Stimulated activated CD4-positive, alpha-beta T cell treated with anti-CD3 and anti-CD28 coated beads, Interleukin-15, amount 100 ng/mL, for 1 hour (primary cell): ENCODE measurements at places on chromosomes 7 and 10.

DNA sequence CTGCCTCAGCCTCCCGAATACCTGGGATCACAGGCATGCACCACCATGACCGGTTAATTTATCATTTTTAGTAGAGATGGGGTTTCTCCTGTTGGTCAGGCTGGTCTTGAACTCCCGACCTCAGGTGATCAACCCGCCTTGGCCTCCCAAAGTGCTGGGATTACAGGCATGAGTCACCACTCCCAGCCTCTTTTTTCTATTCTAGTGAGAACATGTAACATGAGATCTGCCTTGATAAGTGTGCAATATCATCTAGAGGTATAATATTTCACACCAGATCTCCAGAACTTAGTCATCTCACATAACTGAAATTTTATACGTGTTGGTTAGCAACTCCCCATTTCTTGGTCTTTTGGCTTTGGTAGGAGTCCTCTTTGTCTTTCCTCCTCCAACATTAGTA is 656.9 kb downstream of the CNTNAP2 start:
- DNase-seq, result no peak

DNA sequence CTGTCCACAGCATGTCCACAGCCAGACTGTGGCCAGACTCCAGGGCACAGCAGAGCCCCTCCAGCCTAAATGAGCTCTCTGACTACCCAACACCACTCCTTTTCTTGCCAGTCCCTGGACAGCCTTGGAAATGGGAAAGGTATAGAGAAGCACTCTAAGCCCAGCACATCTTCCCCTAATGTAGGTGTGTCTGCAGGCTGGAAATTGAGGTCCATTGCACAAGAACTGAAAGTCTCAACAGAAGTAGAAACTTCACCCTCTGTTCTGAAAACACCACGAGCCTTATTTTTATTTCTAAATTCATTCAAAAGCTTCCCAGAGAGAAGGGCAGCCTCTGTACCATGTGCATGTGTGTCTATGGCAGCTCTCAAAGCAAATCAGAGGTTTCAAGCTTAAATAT is 3.7 kb upstream of the KCNMA1 start:
- DNase-seq, result no peak

DNA sequence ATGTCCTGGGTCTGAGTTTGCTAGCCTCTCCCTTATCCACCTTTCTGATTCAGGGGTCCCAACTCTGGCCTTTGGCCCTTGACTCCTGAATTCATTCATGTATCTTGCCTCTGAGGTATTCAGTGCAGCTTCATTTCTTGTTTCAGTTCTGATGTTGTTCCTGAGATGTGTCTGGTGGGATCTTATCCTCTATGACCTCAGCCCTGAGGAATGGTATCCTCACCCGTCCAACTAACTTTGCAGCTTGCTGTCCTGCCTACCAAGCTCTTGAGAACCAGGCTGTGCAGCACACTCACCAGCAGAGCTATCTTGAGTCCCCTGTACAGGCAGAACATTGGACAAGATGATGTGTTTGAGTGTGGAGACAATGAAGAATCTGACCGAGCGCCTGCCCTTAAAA is 13.8 kb downstream of the SUFU start:
- no peak for DNase-seq

GRCh38 chr10:110304394-110304779 is 333 bp downstream of the SMNDC1 start:
- DNase-seq, result no peak

GRCh38 chr7:78315119-78315518 is 516.5 kb downstream of the PHTF2 start:
- no peak for DNase-seq

DNA sequence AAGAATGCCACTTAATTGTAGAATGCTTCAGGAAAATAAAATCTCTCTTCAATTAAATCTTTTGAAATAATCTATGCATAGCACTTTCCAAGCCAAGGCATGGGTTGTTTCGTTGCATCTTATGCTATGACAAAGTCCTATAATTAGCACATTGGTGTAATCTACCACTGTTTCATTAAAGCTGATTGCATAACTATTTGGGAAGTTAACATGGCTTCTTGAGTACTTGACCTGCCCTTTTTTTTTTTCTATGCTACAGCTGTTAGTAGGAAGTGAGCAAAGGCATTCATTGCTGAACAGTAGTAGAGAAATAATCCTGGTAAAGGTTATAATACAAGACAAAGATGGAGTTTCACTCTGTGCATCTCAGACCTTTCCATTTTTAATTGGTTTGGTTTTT is 557.2 kb upstream of the CELF2 start:
- no peak for DNase-seq

DNA sequence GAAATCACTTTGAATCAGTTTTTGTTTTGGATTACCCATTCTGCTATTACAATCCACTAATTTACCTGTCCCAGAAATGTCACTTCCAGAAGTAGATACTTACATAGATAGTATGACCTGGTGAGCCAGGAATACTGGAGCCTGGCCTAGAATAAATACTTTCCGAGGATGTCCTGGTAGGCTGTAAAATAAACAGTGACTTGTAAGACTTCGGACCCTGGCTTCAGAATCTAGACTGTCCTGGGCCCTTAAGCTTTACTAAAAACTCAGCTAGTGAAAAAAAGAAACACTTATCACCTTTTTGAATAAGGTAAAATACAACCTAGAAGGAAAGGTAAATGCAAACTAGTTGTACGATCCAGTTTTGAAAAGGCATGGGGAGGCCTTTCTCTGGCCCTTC is 69.5 kb upstream of the AFAP1L2 start:
- no peak for DNase-seq

DNA sequence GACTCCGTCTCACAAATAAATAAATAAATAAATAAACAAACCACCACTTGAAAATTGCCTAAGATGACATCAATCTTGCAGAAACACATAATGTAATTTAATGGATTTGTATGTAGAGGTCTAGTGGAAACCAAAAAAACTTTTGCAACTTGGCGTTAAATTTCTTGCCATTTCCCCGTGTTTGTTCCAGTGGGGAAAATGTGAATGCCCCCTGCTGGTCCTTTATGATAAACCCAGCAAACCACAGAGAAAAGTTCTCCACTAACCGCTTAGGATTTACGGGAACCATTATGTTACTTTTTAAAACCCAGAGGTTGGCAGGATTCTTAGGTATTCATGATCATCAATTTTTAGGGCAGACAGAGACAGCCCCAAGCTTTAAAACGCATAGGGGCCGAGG is 32.5 kb downstream of the LAMB4 start:
- no peak for DNase-seq

DNA sequence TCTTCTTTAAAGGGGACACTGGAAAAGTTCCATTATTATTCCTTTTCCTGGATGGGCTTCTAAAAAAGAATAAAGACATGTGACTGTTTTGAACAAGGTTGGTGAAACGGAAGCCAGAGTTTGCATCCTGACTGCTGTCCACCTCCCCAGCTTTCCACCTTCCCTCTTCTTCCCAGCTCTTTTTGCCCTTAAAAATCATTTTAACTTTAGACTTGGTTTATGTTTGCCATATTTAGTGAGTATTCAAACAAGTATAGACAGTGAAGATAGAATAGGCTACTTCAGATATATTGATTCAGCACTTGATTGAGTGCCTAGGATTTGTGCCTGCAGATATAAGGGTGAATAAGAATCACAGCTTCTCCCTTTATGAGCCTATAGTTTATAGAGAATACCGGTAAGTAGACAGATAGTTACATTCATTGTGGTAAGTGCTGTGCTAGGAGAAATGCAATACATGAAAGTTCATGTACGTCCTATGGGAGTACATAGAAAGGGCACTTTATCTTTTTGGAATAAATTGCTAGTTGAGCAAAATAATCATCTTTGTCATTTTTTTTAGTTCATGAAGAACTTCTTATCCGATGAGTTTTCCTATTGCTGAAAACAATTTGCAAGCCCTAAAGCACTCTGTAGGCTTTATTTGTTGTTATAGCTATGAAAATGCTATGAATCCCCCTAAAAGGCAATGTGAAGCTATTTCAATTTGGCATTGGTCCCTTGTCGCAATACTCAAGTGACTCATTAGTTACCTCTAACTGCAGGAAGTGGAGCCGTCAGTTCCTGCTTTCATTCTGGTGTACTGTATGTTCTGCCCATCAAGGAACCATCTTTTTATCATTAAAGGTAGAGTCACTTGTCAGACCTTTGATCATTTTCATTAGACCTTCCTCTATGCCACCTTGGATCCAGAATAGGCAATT is 57.2 kb upstream of the STRIP2 start:
- no peak for DNase-seq

- no peak for DNase-seq
These were observed 29.5 kb downstream of the RAB19 start for GRCh38 chr7:140433396-140433795.

- DNase-seq, result no peak
These were observed 40.0 kb downstream of the CDK1 start for GRCh38 chr10:60818134-60818770.

- no peak for DNase-seq
These were observed 162.8 kb upstream of the CSTF2T start for GRCh38 chr10:51862149-51862548.

- DNase-seq, result no peak
These were observed 103.0 kb downstream of the NXPH1 start for GRCh38 chr7:8536431-8536830.

DNA sequence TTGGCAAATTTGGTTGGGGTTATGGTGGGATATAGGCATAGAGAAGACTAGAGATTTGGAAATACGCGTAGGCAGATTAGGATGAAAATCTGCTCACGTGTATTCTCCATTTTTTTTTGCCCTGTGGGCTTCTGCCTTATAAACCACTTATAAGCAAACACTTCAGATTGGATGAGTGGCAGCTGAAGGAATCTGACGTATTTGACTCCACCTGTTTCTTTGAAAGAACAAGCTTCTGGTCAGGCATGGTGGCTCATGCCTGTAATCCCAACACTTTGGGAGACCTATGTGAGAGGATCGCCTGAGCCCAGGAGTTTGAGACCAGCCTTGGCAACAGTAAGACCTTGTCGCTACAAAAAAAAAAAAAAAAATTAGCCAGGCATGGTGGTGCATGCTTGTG is 5.1 kb downstream of the STK31 start:
- DNase-seq, result no peak

DNA sequence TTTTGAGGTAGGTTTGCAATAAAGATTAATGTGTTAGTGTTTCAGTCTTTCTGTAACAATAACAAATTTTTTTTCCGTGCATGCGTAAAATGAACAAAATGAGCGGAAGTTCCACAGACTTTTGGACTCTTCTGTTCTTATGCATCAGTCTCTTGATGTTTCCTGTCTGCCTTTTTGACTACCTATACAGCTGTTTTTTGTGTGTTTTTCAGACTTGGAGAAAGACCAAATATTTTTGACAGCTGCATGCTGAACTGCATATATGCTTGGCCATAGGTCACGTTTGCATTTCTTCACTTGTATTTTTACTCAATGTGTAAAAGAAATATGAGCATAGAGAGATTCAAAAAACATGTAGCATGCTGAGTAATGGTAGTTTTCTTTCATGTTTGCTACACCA is 119.3 kb downstream of the BBS9 start:
- DNase-seq, result no peak

DNA sequence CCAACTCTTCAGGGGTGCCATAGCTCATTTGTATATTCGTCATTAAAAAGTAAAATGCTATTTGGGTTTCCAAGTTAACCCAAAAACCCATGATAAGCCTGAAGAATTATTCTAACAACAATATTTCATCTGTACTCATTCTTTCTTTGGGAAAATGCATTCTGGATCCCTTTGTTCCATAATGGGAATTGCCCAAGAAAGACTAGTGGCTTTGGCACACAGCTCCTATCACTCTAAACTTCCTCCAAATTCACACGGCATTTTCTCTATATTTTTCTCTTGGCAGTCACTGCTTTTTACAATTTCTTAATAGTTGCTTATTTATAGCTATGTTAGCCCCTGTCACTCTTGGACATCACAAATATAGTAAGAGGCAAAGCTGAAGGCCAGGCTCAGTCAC is 29.1 kb downstream of the CHCHD3 start:
- no peak for DNase-seq

DNA sequence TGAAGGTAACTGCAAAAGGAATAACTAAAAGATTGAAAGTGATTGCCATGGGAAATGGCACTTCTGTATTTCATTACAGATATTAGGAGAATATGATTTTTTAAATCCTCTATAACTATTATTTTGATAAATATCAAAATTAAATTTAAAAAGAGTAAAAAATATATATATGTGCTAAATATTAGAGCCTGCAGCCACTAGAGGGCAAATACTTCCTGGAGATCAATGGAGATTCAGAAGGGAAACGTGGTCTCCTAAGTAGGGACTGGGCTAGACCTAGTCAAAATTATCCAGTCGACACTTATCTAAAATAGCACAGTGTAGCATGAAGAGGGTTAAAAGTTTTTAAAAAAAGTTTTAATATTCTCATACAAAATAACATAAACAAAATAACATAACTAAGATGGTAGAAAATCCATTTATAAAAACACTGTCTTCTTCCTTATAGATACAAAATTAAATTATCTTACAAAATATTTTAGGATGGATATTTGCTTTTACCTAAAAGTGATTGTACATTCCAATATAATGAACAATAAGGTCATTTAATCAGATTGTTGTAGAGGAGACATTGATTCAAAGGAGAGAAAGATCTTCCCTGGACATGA is 434.3 kb downstream of the MDFIC start:
- DNase-seq, result no peak

DNA sequence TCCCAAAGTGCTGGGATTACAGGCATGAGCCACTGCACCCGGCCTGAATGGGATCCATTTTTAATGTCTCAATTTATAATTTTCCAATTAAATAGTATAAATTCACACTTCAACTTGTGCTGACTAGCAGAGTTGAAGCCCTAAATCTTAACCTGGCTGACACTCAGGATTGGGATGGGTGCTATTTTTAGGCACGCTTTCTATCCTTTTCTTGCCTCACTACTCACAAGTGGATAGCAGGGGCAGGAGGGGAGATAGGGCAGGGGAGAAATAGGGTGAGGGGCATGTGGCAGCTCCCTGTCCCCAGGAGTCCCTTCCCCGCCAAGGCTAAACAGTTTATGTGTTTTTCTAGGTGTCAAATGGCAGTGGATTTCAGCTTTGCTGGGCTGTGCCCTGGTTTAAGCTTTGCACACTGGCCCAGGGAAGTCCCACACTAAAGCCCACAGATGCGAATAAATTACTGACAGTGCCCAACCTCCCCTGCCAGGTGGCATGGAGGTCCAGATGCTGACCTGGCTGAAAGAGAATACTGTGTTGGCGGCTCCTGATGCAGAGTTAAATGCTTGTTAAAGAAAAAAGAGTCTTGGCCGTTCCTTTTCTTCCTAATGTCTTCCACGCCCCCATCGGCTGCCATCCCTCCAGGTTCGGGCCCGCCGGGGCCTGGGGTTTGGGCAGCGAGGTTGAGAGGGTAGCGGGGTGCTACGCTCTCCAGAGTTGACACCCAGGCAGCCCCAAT is 36.2 kb upstream of the EFCAB10 start:
- no peak for DNase-seq

GRCh38 chr7:143399642-143400041 is 9.0 kb downstream of the EPHA1 start:
- DNase-seq, result no peak

- no peak for DNase-seq
These were observed 10.7 kb downstream of the HECTD2 start for GRCh38 chr10:91420868-91421267.

GRCh38 chr7:131836733-131837132 is 280.3 kb upstream of the PODXL start:
- DNase-seq, result no peak

GRCh38 chr10:6385665-6386064 is 182.9 kb downstream of the PFKFB3 start:
- no peak for DNase-seq
